Stimulated activated CD8-positive, alpha-beta memory T cell treated with anti-CD3 and anti-CD28 coated beads, Interleukin-4, amount 100 ng/mL, for 1 hour (primary cell): ENCODE measurements at places on chromosomes 7 and 10.

GRCh38 chr7:8998762-8999161, 565.4 kb downstream of the NXPH1 start:
- no peak for DNase-seq

DNA sequence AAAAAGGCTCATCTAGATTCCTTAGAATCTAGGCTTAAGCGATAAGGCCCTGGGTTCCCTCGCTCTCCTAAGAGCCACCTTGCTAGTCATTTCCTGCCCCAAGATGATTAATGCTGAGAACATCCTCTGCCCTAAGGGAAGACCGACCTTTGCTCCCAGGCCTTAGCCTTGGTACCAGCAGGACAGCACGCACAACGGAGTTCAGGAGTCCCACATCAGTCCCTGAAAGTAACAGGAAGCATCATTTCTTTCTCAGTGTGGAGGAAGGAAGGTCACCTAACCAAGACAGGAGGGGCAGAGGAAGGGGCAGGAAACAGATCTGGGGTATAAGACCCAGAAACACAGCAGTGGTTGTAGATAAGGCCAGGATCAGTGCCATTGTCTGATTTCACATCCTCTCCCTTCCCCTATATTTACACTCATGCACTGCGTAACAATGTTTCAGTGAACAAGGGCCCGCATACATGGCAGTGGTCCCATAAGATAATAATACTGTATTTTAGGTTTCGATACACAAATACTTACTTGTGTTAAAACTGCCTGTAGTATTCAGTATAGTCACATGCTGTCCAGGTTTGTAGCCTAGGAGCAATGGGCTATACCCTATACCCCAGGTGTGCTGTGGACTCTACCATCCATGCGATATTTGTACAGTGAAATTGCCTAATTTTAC, 8.1 kb upstream of the FAM107B start:
- DNase-seq: no peak

GRCh38 chr7:33072471-33072870, 9.9 kb upstream of the NT5C3A start:
- no peak for DNase-seq

DNA sequence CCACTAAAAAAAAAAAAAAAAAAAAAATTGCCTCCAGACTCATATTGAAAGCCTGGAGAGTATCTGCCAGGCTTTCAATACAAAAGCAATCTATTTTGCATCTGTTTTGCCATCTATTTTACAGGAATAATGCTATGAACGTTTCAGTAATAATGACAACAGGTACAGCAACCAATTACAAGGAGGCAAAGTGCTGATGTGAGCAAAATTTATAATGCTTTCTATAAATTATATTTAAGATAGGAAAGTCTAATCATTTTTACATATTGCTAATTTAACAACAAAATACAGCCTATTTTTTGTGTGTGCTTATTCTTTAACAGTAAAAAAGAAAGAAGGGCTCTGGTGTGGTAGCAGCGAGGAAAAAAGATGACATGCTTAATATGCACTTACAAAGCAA, 10.0 kb downstream of the WDR91 start:
- DNase-seq: no peak

DNA sequence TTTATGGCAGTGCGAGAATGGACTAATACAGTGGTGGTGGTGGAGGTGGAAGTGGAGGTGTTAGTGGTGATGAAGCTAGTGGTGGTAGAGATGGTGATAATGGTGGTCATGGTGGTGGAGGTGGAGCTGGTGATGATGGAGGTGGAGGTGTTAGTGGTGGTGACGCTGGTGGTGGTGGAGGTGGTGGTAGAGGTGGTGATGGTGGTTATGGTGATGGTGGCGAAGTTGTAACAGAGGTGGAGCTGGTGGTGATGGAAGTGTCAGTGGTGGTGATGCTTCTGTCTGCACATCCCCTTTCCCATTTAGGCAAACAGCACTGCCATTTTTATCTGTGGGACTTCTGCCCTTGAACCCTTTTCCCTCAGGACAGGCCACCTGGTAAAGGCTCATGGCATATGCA, 7.4 kb upstream of the PTPRN2 start:
- no peak for DNase-seq

- DNase-seq: no peak
Measured at GRCh38 chr7:11557627-11558026, 274.4 kb downstream of the THSD7A start.

DNA sequence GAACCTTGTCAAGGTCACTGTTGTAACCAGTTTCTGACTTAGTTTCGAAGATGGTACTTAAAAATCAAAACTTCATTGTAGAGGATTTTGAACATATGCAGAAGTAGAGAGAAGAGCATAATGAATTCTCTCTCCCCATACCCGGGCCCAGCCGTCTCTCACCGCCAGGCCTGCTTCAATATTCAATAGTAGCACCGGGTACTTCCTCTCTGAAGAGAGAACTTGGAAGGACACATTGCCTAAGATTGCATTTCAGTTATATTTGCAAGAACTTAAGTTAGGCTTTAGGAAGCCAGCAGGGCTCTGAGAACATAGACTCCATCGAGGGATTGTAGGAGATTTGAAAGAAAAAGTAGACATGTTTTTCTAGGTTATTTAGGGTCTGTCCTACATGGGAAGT, 19.1 kb downstream of the LMTK2 start:
- DNase-seq: no peak

DNA sequence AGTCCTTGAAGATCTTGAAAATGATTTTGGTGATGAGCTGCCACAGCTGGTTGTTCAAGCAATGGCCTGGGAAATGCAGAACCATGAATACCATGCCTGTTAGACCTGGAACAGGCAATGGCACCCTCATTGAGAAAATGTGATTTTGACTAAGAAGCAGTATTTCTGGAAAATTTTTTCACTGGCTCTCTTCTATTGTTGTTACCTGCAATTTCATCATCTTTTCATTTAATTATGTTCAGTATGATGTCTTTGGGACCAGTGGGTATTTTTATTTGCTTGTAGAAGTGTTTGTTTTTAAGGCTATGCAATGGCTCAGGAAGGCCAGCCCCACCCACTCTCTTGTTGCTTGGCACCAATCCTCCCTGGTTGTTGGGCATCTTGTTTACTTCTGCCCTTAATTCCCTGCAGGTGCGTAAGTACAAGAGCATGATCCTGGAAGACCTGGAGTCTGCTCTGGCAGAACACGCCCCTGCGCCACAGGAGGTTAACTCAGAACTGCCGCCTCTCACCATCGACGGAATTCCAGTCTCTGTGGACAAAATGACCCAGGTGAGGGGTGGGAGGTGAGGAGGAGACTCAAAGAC, 78.6 kb downstream of the NRF1 start:
- DNase-seq: no peak

DNA sequence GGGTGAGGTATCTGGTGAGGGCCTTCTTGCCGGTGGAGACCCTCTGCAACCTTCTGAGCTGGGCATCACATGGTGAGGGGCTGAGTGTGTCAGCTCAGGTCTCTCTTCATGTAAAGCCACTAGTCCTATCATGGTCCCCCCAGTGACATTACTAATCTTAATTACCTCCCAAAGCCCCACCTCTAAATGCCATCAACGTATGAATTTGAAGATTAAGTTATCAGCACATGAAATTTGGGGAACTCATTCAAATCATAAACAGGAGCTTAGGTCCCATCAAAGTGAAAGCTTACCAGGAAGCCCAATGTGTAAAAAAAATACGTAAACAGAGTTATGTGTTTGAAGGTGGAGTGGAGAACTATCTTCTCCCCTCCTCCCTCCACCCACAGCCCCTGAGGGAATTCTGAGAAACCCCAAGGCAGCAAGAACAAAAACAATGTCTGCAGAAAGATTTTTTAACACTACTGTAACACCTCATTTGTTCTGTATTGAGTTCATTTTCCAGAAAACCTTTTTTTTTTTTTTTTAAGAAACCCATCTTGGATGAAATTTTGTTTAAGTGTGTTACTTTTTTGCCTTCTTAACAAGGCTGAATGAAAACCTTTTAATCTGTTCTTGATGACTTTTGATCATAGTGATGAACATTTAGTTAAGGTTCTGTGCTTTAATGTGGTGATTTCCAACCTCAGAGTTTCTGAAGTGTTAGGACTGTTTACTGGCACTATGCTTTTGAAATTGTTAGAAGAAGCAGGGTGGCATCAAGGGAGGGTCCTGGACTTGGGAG, 19.1 kb upstream of the PCGF5 start:
- no peak for DNase-seq

DNA sequence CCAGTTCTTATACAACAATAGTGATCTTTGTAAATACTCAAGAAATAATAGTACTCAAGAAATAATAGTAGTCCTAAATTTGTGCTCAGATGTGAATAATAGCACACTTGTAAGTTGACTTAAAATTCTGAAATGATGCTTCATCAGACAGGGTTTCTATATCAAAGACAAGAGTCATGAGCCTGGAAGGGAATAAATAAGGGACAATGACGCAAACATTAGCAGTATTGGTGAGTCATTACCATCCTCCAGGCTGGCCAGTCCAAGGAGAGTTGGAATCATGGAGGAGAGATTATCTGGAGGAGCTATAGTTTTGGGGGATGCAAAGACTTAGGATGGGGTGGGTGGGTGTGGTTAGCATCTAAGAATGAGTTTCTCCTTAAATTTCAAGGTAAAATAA, 6.1 kb upstream of the SH3PXD2A start:
- DNase-seq: no peak

DNA sequence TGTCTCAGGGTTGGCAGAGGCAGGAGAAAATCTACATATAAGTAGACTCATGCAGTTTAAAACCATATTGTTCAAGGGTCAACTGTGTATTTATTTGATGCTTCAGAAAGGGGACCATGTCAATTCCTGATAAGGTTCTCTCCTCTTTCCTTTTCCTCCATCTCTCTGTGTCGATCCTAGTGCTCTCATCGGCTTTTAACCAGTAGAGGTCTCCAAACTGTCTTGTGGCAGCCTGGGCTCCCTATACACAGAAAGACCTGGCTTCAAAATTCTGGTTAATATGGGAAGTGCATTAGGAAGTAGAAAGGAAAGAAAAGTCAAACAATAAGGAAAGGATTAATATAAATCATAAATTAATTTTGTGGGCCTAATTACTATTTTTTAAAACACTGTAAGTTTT, 304.4 kb upstream of the C7orf33 start:
- DNase-seq: no peak

- DNase-seq: no peak
Measured at GRCh38 chr7:30845426-30846135, 66.1 kb upstream of the AQP1 start.

- DNase-seq: no peak
Measured at GRCh38 chr7:51369746-51370145, 53.1 kb upstream of the COBL start.

DNA sequence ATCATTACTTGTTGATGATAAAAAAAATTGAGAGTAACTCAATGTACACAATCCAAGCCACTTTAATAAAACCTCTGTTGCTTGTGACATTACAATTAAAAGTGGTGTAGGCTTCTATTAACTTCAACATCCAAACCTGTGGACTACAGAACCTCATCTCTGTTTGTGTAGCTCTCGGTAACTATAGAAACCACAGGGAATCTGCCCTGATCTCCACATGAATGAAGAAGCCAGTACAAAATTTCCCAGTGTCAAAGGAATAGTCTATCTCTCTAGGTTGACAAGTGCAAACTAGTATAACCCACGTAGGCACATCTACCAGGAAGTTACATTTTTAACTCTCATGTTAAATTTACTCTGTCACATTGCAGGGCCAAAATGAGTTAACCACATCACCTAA, 204.3 kb downstream of the CHCHD3 start:
- DNase-seq: no peak

GRCh38 chr10:108323274-108323798, 1158.8 kb upstream of the SORCS1 start:
- DNase-seq: no peak

GRCh38 chr10:77782328-77783061, 144.1 kb downstream of the DLG5 start:
- no peak for DNase-seq

DNA sequence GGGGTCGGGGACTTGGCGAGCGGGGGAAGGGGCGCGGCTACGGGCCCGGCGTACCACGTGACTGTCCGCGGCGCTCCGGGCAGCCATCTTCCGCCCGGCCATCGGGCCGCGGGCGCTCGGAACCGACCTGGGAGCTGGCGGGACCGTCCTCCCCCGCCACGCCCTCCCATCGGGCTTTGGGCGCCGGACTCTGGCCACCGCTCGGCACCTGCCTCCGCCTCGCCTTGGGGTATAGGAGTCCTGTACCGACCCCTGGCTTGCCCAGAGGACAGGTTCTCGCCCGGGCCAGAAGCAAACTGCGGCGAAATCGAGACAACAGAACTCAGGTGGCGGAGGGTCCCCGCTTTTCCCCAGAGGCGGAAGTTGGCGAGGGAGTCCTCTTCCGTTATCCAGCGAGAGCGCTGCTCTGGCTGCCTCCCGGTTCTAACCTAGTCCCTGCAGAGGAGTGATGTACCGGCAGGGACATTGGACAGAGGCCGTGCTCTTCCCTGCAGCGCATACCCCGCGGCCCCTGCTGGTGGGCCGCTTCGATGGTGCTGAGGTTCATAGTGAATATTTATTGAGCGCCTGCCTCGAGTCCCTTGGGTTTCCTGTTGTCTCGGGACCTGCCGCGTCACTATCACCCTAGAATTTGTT, 1.2 kb upstream of the SGMS1 start:
- DNase-seq: peak; percentile 25

DNA sequence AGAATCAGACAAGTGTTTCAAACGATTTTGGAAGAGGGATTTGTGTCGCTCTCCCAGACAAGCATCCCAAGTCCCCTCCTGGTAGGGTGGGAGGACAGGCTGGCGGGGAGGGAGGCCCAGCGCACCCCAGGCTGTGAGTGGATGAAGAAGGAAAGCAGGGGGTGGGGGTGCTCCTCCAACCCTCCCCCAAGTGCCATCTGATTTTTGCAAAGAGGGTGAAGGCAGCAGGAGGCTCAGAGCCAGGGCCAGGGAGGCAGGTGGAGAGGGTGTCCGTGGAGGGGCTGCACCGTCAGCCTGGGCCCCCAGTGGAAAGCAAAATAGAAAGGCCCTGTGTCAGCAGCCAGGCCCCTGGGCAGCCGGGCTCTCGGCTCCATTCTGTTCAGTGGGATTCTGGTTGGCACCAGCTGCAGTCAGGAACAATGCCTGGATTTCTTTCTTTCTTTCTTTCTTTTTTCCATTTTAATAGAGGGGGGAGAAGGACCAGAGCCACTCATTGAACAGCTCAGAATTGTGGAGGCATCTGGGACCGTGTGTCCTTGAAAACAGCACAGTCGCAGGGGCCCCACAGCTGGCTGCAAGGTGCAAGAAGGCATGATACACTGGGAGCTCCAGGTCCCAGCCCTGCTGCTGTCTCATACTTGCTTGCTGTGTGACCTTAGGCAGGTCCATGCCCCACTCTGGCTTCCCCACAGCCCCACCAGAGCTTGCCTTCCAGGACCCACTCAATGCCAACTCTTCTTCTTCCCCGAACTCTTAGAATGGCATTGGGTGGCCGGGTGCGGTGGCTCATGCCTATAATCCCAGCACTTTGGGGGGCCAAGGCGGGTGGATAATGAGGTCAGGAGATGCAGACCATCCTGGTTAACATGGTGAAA, 7.1 kb upstream of the ZMIZ1 start:
- no peak for DNase-seq

DNA sequence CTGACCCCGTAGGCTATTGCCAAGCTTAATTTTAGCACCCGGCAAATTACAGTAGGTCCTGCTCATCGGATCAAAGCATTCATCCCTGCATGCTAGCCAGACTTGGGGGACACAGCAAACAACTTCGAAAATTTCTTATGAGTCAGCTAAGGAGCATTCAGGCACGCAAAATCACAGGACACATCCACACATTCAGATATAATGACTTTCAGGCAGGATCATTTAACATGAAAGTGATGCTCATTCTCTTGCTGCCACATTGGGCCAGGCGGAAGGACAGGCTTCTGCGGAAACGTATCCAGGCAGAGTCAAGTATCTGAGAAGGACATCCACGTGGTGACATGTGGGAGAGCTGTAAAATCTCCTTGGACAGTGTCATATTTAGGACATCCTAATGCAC, 474.0 kb upstream of the NRP1 start:
- DNase-seq: no peak
